ENCODE measurements at places on chromosomes 13 and 19. TPM values are rescaled to one million over a fixed set of nuclear protein-coding genes. Genes with fewer than 3 reads are reported as not detected.

GRCh38 chr19:290372-291005 lies 714 bp downstream of the PLPP2 start:
- peak; percentile 91 for DNase-seq

The LHFPL6 gene
- polyA plus RNA-seq: 7.6 TPM

The C19orf73 gene
- 4.6 TPM for polyA plus RNA-seq

DNA sequence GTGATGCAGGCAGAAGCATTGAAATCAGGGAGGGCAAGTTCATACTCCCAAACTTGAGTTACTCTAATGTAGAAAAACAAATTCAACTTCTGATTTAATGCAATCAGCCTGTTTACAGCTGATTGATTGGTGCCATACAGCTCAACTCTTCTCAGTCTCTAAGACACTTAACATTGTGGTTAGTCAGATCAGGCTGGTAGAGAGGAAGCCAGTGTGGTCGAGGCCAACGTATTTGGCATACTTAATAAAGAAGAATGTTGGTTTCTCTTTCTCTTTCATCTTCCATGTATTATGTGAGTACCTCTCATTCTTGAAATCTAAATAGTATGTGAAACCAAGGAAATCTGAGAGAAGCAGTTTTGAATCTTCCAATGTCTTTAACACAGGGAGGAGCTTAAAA lies 255.0 kb upstream of the SLITRK1 start:
- DNase-seq: no peak

- no peak for DNase-seq
These were observed 438.3 kb downstream of the RFC3 start for GRCh38 chr13:34256236-34256635.

GRCh38 chr13:74040200-74040599 lies 94.0 kb downstream of the KLF12 start:
- peak; percentile 58 for DNase-seq

- no peak for DNase-seq
These were observed 3.8 kb downstream of the HSPBP1 start for GRCh38 chr19:55275851-55276719.

The FAM216B gene
- polyA plus RNA-seq: not detected

The PRRG2 gene
- polyA plus RNA-seq: 6.3 TPM

GRCh38 chr13:27808851-27809550 lies 16.7 kb downstream of the GSX1 start:
- no peak for DNase-seq

The ADAMTS10 gene
- polyA plus RNA-seq: 16.1 TPM

GRCh38 chr19:44634785-44635184 lies 8.9 kb upstream of the PVR start:
- DNase-seq: no peak

DNA sequence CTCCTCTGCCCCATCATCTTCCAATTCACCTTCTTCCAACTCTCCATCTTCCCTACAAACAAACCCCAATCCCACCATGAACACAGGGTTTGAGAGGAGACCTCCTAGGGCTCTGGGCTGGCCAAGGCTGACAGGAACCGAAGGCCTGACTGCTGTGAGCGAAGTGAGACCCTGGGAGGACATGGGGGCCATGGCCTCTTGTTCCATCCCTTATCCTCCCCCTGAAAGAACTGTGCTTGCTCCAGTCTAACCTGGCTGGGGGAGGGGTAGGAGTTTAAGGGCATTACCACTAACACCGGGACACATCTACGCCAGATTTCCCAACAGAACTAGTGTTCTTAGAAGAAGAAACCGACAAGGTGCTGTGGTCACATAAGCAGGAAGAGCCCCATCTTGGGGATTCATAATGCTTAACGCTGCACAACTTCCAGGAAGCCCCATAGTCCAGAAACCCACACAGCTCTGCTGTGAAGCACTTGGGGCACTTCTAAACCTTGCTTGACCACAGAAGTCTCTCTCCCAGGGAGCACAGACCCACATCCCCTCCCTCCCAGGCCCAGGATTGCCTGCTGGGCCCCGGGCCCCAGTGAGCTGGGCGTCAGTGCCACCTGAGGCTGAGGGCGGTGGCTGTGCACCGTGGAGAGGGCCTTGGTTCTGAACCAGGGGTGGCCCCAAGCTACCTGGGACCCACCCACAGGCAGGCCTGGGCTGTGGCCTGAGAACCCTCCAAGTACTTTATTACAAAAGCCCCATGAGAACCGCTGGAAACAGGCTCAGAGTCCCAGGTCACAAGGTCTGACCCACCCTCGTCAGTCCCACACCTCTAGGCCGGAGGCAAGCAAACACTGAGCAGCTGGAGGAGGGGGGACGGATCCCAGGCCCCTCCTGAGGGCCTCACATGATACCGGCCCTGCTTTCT lies 18.8 kb downstream of the ZC3H4 start:
- no peak for DNase-seq

- DNase-seq: peak; percentile 48
These were observed 8.0 kb downstream of the RPS16 start for GRCh38 chr19:39427707-39428106.

DNA sequence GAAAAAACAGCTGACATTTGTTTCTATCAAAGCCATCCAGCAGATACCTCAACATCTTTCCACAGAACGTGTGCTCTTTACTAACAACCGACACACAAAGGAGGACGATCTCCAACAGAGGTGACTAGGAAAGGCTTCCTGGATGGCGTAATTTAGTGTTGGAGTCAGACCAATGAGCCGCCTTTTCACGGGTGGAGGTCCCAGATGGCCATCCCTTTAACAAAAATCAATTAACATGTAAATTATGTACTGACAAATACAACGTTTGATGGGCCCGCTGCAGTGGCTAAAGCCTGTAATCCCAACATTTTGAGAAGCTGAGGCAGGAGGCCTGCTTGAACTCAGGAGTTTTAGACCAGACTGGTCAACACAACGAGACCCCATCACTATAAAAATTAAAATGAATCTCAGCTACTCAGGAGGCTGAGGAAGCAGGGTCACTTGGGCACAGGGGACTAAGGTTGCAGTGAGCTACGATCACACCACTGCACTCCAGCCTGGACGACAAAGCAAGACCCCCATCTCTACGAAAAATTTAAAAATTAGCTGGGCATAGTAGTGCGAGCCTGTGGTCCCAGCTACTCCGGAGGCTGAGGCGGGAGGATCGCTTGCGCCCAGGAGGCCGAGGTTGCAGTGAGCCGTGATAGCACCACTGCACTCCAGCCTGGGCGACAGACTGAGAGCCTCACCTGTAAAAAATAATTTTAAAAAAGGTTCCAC lies 1.2 kb upstream of the DPY19L3 start:
- DNase-seq: no peak

DNA sequence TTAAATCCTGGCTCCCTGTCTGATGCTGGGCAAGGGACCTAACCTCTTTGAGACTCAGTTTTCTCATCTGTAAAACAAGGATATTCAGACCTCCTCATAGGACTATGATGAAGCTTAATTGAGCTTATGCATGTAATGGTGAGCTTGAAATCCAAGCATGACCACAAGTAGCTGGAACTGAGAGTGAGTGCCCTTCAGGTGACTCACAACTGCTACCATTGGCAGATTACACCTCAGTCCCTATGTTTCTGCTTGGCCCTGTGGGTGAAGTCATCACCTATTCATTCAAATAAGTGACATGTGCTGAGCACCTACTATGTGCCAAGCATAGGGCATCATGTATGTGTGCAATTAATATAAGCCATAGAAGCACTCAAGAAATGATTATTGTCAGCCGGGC lies 25.7 kb downstream of the NOVA2 start:
- no peak for DNase-seq

- DNase-seq: no peak
These were observed 13.8 kb downstream of the CEACAM1 start for GRCh38 chr19:42514449-42514848.

GRCh38 chr19:15498910-15499309 lies 9.4 kb upstream of the CYP4F22 start:
- no peak for DNase-seq

DNA sequence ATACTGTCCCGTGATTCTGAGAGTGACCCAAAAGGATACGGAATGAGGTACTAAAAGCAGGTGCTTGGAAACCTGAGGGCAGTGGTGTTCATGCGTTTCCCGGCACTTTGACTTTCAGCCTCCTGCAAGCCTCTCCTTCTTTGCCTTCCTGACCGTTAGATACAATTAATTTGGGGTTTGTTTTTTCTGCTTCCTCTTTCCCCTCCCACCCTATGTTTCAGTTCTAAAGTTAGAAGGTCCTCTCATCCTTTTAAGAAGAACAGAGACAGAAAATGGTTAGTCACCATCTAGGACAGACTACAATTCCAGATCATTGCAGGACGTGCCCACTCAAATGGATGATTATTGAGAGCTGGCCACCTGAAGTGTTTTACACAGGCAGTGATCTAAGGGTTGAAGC lies 1.8 kb upstream of the LILRB4 start:
- DNase-seq: no peak

DNA sequence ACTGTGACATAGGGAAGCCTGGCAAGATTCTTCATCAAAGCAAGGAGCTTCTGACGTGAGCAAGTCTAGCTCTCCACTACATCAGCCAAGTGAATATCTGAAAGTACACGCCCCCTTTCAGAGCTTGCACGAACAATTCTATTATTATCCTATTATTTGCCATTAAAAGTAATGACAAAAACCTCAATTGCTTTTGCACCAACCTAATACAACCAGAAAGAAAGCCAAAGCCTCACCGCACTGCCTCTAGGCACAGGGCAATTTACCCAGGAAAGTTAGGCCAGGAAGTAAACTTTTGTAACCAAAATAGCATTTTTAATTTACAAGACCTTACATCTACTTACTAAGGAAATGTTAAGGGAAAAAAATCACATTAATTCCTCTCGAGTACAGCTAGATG lies 41.2 kb downstream of the LATS2 start:
- DNase-seq: no peak

GRCh38 chr19:16121141-16121540 lies 9.5 kb downstream of the RAB8A start:
- DNase-seq: no peak

GRCh38 chr13:73138276-73138637 lies 79.5 kb downstream of the KLF5 start:
- DNase-seq: no peak

GRCh38 chr13:51134763-51135365 lies 23.8 kb upstream of the C13orf42 start:
- DNase-seq: peak; percentile 31

The RB1 gene
- 4.1 TPM for polyA plus RNA-seq

GRCh38 chr19:54561840-54562239 lies 11.8 kb upstream of the LILRA2 start:
- no peak for DNase-seq

The PLA2G4C gene
- polyA plus RNA-seq: 20.5 TPM

- peak; percentile 66 for DNase-seq
These were observed 831 bp downstream of the PGPEP1 start for GRCh38 chr19:18340990-18341868.

- DNase-seq: no peak
These were observed 22.9 kb upstream of the OR10H1 start for GRCh38 chr19:15838351-15838750.

- DNase-seq: no peak
These were observed 35.7 kb downstream of the TMEM255B start for GRCh38 chr13:113794764-113795173.

The ZNF525 gene
- 5.1 TPM for polyA plus RNA-seq

The LILRB1 gene
- polyA plus RNA-seq: not detected

DNA sequence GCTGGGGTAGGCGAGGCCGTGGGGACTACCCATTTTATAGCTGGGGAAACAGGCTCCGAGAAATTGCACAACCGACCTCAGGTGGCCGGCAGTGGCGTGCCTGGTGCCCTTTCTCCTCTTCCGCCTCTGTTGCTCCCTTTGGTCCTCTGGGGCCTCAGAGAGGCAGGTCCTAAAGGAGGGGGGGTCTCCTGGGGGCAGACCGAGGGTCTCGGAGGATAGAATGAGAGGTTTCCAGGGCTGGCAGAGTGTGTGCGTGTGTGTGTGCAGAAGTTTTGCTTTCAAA lies 11.3 kb downstream of the STX10 start:
- DNase-seq: no peak

The PSG4 gene
- polyA plus RNA-seq: not detected

The CBLC gene
- 53.4 TPM for polyA plus RNA-seq

DNA sequence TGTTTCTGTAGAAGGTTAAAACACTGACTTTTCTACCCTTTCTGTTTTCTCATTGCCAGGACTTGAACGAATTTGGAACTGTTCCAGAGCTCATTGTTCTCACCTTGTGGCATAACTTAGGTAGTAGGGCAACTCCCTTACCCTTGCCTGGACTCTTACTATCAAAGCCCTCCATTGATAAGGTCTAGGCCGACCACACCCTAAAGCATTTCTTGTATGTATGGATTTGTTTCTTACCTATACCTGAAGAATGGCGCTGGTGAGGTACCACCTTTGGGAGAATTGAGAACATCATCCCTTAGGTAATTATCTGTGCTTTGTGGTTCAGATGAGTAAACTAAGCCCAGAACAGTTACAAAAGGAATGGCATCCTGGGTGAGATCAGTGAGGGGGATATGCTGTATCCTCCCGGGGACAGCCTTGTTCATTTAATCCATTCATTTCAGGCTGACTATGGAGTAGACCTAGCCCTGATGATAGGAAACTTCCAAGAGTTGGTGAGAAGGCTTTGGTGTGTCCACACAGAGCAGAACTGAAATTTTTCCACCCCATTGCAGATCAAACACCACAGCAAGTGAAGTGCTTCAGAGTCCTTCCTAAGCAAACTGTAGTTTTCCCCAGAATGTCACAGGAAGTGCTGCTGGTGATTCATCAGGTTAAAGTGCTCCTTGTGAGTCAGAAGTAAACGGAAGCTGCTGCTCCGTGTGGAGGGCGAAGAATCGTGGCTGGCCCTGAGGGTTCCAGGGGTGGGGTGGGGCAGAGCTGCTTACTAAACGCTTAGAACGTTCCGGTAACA lies 113.0 kb downstream of the TEX26 start:
- DNase-seq: no peak

The ZNF773 gene
- polyA plus RNA-seq: 5.6 TPM

The CCDC8 gene
- 4.9 TPM for polyA plus RNA-seq

- DNase-seq: peak; percentile 49
These were observed 235.6 kb upstream of the SOX21 start for GRCh38 chr13:94947965-94948371.

The ZNF649 gene
- polyA plus RNA-seq: 24.7 TPM

GRCh38 chr19:50686310-50687032 lies 33.1 kb downstream of the SHANK1 start:
- DNase-seq: peak; percentile 83

DNA sequence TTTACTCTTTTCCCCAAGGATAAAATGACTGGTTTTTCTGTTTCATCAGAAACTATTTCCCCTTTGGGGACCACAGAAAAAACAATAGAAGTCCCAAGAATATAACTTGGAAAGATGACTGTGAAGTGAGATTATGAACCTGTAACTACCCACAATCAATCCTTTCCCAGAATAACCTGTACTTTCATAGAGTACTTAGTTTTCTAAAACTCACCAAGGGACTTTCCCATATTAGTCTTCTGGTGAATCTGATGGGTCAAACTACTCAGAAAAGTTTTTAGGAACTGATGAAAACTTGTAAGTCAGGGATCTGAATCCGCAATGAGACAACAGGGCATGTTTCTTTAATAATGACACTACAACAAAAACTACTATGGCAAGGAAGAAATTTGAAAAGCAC lies 62.6 kb downstream of the STK24 start:
- no peak for DNase-seq

DNA sequence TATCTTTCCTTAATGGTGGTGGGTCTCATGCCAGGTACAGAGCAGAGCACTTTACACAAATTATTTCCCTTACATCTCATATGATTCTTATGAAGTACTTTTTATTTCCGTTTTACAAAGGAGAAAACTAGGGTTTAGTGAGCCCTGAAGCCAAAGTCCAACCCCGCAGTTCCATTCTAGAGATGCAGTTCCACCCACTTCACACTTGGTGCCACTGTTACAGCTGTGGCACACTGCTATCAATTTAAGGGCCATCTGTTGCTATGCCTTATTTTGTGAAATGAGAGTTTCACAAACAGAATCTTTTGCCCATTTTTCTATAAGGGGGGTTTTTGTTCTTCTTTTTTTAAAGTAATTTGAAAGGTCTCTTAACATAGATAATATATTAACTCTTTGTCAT lies 12.9 kb downstream of the MIPEP start:
- DNase-seq: no peak

Data from H1 (cell line).